Thoracic aorta (tissue), 2 donors: ENCODE measurements at places on chromosomes 2 and 18. TPM values are rescaled to one million over a fixed set of nuclear protein-coding genes. Genes with fewer than 3 reads are reported as not detected.

Gene RASGRP3
- total RNA-seq: 22.1 TPM

Gene SERPINB12
- not detected for total RNA-seq

Gene CXCR1
- total RNA-seq: 0.41 TPM

Gene GAL3ST2
- 0.49 TPM for total RNA-seq

Gene ETAA1
- total RNA-seq: 19.4 TPM

Gene IL18R1
- 22.2 TPM for total RNA-seq

Gene LONRF2
- total RNA-seq: 17.4 TPM

Gene LRP1B
- 0.28 TPM for total RNA-seq

Gene COBLL1
- 62.0 TPM for total RNA-seq

Gene COPS9
- 115 TPM for total RNA-seq

Gene PELI1
- total RNA-seq: 30.7 TPM

Gene POMC
- 5.7 TPM for total RNA-seq

Gene GRB14
- 7.9 TPM for total RNA-seq

Gene PSMA8
- not detected for total RNA-seq

Gene PAX3
- total RNA-seq: not detected

Gene INHA
- total RNA-seq: 1.2 TPM

Gene ATP6V1B1
- total RNA-seq: 4.4 TPM

Gene SNED1
- 206 TPM for total RNA-seq

Gene PAIP2B
- 4.7 TPM for total RNA-seq

Gene AGBL5
- 7.8 TPM for total RNA-seq

Gene ALK
- 2.0 TPM for total RNA-seq
